ENCODE measurements at places on chromosomes 12 and 14. TPM values are rescaled to one million over a fixed set of nuclear protein-coding genes. Genes with fewer than 3 reads are reported as not detected.

DNA sequence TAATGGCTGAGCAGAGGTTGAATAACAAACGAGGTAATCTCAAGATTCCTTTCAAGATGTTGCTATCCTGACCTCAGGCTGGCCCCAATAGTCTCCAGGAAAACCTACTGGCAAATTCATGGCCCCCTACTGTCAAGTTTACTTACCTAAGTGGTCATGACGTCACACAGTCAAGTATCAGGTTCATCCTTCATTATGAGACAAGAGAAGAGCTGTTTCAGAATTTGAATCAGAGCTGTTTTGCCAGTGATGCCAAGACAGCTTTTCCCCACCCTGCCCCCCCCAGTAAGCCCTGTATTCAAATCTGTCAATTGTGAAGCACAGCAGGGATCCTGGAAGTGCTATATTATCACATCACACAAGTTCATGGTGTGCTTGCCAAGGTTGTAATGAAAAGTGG is 509.6 kb downstream of the NOVA1 start:
- no peaks in the 10 kb centered on the region for H3K4me1 ChIP-seq
- no peak for DNase-seq
- no peak overlapping the region for H3K4me3 ChIP-seq
- H3K27me3 ChIP-seq, result no peaks in the 10 kb centered on the region
- H3K36me3 ChIP-seq, result no peaks in the 10 kb centered on the region
- H3K27ac ChIP-seq, result no peak overlapping the region

GRCh38 chr14:88533064-88533602 is 21.7 kb downstream of the PTPN21 start:
- peaks cover 6% of the 10 kb centered on the region for H3K27me3 ChIP-seq
- no peaks in the 10 kb centered on the region for H3K36me3 ChIP-seq
- no peak overlapping the region for H3K27ac ChIP-seq
- H3K4me3 ChIP-seq, result no peak overlapping the region

DNA sequence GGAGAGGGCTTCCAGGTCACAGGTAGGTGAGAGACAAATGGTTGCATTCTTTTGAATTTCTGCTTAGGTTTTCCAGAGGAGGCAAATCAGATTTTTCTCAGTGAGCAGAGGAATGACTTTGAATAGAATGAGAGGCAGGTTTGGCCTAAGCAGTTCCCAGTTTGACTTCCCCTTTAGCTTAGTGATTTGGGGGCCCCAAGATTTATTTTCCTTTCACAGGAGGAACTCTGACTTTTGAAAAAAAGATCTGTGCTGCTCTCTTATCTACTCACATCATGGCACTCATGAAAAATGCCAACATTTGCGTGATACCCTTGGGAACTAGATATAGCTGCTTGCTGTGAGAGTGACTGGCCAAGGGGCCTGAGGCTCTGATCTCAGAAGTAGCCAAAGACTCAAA is 58.0 kb upstream of the EVL start:
- no peak for DNase-seq

GRCh38 chr12:19988459-19988873 is 379.9 kb upstream of the PDE3A start:
- no peaks in the 10 kb centered on the region for H3K4me1 ChIP-seq
- H3K4me3 ChIP-seq, result no peak overlapping the region
- no peaks in the 10 kb centered on the region for H3K36me3 ChIP-seq
- H3K27me3 ChIP-seq, result no peaks in the 10 kb centered on the region

The ADCY6 gene
- 0.37 TPM for total RNA-seq

The RERGL gene
- not detected for total RNA-seq

The TAS2R46 gene
- total RNA-seq, result 0.55 TPM
